Activated naive CD8-positive, alpha-beta T cell treated with anti-CD3 and anti-CD28 coated beads, Interleukin-2, amount 50 U/mL, for 16 hours (primary cell): ENCODE measurements at places on chromosomes 11 and 22.
A peak's percentile ranks its signal among the peaks of the same experiment; 100 is the strongest.

GRCh38 chr11:26651916-26652315 is 69.9 kb downstream of the SLC5A12 start:
- no peak for DNase-seq

GRCh38 chr11:66115638-66116301 is 45.7 kb downstream of the PACS1 start:
- DNase-seq: no peak

DNA sequence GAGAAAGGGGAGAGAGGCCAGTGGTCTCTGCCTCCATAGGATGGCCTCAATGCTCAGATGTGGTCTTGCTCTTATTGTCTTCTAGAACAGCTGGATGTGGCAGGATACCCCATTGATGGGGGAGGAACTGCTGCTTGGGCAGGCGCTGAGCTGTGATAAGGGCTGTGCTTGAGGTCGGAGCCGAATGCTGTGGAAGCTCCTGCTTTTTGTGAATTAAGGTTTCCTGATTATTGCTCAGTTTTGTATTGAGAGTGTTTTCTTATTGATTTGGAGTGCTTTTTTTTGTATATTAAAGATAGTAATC is 57.2 kb downstream of the CABIN1 start:
- no peak for DNase-seq

GRCh38 chr11:119676461-119677020 is 52.5 kb downstream of the NECTIN1 start:
- no peak for DNase-seq

GRCh38 chr22:18032455-18033101 is 8.2 kb upstream of the MICAL3 start:
- no peak for DNase-seq

DNA sequence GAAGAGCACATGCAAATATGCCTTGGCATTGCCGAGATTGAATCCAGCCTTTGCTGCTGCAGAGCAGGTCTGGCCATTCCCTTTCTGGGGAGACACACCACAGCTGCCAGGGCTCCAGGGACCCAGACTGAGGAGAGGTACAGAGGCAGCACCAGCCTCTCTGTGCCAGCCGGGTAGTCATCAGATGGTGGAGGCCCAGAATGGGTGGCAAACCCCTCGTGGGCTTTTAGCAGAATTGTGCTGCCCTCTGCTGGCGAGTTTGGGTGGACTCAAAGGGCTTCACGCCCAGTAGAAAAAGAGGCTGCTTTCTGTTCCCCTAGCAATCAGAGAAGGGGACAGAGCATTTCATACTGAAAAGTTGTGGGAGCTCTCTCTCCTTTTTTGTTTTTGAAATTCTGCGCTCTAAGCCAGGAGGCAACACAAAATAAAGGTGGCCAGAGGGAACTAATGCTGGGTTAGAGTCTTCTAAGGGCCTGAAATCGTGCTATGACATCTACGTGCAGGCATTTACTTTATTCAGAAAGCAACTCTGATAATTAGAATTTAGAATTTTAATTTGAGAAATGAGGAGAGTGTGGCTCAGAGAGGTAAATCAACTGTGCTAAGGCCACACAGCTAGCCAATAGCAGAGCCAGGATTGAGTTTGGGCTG is 158.8 kb upstream of the NAV2 start:
- peak; percentile 25 for DNase-seq
